Thoracic aorta (tissue), 2 donors: ENCODE measurements at places on chromosomes 7 and 10.

DNA sequence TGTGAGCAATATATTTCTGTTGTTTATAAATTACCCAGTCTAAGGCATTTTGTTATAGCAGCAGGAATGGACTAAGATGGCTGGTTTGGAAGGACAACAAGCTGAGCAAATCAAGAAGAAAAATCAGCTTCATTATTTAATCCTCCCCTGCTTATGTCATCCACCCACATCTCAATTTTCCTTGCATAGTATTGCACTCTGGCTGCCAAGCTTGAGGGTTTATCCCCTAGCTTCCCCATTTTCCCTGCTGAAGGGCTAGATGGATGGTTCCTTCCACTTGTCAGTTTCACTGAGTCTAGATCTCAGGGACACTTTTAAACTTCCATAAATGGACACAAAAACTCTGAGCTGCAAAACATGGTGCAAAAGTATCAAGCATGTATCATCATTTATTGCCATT lies 75.2 kb upstream of the LAMB4 start:
- DNase-seq: no peak

DNA sequence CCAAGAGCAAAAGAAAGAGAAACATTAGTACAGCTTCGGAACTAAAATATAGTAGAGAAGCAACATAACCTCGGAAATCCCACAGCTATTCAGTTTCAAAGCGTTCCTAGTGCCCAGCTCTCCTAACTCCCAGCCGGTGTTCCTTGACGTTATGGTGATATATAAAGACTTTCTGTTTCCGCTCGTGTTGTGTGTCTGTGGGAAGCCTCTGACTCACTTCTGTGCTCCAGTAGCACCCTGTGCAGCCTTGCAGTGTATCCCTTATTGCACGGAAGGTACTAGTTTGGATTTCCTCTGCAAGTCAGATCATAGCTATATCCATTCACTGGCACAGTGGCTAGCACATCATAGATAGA lies 535 bp downstream of the ASAH2B start:
- no peak for DNase-seq

DNA sequence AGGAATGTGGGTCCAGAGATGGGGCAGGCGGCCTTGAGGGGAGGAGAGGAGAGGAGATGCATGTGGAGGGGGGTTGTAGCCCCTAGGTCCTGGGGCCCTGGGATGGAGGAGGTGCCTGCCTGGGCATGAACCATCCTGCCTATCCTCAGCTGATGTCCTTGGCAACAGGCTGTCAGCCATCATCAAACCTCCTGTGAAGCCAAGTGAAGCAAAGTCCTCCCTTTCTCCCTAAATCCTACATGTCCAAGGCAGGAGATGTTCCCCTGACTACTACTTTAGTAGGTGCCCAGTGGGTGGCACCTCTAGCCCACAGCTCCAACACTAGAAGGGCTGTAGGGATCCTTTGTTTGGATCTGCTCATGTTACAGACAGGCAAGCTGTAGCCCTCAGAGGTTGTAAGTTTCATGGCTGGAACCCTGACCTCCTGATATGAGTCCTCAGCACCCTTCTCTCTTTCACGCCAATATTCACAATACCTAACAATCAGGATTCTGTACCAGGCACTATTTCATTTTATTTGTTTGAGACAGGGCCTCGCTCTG lies 66.6 kb upstream of the SYPL1 start:
- no peak for DNase-seq

DNA sequence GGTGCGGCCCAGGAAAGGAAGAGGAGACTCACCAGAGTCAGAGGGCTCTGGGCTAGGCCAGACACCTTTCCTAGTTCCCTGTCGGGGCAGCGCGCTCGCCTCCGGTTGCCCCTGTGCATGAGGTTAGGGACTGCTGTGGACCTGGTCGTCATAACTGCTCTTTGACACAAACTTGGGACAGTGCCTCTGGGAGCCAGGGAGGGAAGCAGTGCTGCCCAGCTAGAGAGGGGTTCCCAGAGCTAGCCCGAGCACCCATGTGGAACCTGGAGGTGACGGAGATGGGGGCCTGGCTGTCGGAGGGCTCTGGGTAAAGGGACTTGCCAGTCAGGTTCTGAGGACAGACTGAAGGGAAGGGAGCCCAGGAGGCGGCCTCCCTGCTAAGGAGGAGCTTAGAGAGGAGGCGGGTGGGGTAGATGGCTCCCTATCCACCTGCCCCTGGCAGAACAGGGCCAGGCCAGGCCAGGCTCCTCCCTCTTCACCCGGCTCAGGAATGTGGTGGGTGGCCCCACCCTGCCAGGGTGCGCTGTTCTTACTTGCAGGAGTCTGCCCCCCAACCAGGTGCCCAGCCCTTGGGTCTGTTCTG lies 29.7 kb downstream of the AGAP3 start:
- DNase-seq: no peak

GRCh38 chr7:30920021-30920583 lies 8.4 kb downstream of the AQP1 start:
- DNase-seq: no peak

DNA sequence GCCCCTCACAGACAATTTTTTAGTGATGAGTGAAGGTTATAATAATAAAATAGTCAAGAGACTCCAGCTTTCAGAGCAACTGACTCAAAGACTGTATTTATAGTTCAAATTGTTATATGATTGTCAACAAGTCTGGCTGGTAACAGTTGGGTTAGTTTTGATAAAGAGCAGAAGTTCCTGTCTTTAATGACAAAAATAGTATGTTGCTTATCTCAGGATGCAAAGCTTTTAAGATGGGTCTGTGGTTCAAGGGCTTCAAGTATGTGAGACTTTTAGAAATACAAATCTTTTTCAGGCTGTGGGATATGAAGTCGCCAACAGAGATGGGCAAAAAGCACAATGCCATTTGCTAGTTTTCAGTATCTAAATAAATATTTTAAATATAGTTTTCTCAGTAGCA lies 118.4 kb downstream of the ABCA13 start:
- DNase-seq: no peak
